ENCODE measurements at places on chromosomes 7 and 10.

DNA sequence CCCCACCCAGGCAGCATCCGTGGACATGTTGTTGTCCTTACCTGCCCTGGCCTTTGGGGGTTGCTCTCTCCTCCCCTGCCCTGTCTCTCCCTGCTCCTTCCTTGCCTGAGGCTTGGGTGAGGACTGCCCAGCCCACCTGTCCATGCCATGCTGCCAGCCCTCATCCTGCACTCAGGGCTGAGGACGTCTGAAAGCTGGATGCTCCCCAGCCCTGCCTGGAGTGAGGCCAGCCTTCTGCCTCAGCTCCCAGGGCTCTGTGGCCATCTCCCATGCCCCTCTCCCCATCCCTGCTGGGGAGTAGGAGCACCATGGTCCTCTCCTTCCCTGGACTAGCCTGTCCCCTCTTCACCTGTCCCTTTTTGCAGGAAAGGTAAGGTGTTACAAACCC, 68.4 kb downstream of the RAMP3 start:
- DNase-seq: no peak

- no peak for DNase-seq
These were observed 115.1 kb downstream of the AGMO start for GRCh38 chr7:15446722-15447121.

DNA sequence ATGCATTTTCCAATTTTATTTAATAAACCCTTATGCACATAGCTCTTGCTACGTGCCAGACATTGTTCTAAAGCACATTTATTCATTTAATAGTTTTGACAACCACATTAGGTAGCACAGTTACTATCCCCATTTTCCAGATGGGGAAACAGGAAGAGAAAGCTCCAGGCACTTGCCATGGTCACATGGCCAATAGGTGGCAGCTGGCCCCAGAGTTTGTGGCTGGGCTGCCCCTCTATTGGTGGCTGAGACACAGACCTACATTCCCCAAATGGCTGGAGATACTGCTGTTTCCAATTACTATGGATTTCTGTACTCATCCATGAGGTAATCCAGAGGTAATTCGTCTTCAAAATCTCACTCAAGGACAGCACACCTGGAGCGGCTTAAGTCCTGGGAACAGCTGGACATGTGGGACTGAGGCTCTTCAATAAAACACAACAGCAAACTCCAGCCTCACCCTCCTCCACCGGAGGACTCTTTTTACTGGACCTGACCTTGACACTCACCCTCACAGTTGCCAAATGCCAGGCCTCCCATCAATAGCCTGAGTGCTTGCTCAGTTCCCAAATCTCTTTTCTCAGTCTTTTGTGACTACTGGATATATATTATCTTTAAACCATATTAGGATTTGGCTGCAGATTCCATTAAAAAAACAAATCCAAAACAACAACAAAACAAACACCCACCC, 106.1 kb downstream of the CLEC2L start:
- DNase-seq: no peak

- DNase-seq: peak; percentile 67
These were observed 3.5 kb downstream of the APBB1IP start for GRCh38 chr10:26441491-26442214.

- DNase-seq: no peak
These were observed 13.9 kb downstream of the DENND11 start for GRCh38 chr7:141688043-141688442.

DNA sequence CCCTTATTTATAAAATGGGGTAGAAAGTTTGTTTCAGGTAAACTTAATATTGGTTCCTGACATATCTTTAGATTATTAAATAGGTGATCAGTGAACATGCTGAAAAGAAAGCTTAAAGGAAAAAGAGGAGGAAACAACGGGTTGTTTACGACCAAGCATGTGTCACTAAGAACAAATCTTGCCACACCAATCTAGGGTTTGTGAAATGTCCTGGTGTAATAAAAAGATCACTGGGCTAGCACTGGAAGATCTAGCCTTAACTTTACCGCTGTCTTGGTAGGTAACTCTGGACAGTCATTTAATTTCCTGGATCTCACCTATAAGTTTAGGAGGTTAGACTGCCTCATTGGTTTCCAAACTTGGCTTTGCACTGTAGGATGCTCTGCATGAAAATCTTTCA, 19.0 kb downstream of the VPS26A start:
- DNase-seq: no peak

GRCh38 chr7:113199841-113200240, 81.5 kb upstream of the SMIM30 start:
- no peak for DNase-seq

GRCh38 chr7:85106719-85107118, 80.1 kb downstream of the SEMA3D start:
- no peak for DNase-seq

DNA sequence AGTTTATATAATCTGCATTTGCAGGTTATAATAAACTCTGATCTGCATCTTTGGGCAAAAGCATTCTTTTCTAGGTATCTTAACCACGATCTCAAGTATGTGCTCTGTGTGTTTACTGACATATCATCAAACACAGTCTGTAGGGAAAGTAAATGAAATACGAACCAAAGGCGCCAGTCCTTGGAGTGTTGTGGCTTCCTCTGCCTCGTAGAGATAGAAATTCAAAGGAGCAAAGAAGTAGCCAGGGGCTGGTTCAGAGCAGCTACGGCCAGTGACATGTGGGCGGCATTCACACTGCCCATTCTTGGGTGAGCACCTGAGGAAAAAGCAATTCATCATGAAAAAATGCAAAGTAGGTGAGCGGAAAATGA, 38.7 kb downstream of the LAMB4 start:
- no peak for DNase-seq

DNA sequence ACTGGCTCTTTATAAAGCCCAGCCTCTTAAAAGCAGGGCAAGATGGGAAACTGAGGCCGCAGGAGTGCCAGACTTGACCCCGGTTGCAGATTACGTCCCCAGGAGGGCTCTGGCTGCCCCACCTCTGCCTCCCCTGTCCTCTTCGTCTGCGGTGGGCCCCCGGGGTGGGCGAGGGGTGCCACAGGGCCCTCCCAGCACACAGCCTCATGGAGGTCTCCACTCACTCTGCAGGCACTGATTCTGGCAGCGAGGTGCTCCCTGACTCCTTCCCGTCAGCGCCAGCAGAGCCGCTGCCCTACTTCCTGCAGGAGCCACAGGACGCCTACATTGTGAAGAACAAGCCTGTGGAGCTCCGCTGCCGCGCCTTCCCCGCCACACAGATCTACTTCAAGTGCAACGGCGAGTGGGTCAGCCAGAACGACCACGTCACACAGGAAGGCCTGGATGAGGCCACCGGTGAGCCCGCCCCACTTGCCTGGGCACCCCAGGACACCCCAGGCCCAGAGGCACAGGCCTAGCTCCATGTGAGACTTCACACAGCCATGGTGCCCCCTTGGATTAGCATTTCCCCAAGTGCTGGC, 39.4 kb upstream of the SLC29A3 start:
- no peak for DNase-seq

GRCh38 chr10:110859973-110860376, 11.8 kb upstream of the PDCD4 start:
- DNase-seq: no peak

- DNase-seq: no peak
These were observed 29.4 kb downstream of the SRRM3 start for GRCh38 chr7:76231071-76231470.
